CD4-positive, CD25-positive, alpha-beta regulatory T cell (primary cell): ENCODE measurements at places on chromosomes 2 and 18. TPM values are rescaled to one million over a fixed set of nuclear protein-coding genes. Genes with fewer than 3 reads are reported as not detected.

- no peak for DNase-seq
Measured at GRCh38 chr2:237309011-237309410, 105.0 kb downstream of the COL6A3 start.

GRCh38 chr18:62607302-62607701, 84.5 kb downstream of the ZCCHC2 start:
- no peak for DNase-seq

DNA sequence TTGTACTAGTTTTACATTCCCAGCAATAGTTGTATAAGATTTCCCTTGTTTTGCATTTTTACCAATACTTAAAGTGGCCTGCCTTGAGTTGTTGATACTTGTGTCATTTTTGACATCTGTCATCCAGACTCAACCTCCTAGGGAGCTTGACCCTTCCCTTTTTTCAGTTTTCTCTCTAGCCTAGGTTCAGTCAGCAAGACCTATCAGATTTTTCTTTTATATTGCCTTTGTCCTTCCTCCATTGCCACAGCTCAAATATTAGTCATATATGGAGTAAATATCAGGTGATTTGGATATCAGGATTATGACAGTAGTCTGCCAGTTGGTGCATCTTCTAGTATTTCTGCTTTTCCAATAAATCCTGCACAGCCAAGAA, 13.4 kb downstream of the CENPO start:
- DNase-seq, result no peak

The SLC8A1 gene
- 0.43 TPM for polyA plus RNA-seq

DNA sequence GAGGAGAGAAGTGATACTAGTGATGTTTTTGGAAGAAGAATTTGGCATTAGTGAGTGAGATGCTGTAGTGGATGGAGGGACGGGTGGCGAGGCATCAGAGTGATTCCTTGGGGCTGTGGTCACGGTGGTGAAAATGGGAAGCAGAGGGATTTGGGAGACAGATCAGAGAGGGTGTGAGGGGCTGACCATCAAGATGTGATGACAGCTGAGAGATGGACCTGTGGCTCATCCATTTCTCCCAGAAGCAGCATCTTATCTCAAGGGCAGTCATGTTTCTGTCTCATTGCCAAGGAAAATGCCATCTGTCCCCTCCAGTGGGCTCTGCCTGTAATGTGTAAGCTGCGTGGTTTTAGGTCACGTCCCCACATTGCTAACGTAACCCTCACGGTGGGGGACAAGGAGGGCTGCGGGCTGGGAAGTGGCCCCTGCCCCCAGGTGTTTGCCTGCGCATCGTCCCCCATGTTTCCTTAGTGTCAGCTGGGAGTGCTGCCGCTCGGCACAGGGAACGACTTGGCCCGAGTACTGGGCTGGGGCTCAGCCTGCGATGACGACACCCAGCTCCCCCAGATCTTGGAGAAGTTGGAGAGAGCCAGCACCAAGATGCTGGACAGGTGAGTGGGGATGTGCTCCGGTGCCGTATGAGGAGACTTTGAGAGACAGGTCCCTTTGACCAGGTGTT, 91.0 kb downstream of the DGKD start:
- no peak for DNase-seq

DNA sequence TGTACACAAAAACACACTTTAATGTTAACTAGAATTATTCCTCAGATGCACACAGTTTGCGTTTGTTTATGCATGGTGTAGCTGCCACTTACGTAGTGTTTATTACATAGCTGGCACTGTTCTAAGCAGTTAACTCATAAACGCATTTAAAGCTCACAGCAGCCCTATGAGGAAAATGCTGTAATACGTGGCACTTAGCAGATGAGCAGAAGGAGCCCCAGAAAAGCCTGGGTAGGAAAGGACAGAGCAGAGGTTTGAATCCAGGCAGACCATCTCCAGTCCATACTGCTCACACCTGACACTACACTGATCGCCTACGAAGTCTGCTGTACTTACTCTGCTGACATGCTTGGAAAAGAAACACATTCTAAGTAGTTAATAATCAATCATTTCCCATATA, 66.6 kb downstream of the BCL2 start:
- DNase-seq, result no peak

GRCh38 chr18:13681701-13682100, 44.7 kb downstream of the FAM210A start:
- no peak for DNase-seq

- DNase-seq, result no peak
Measured at GRCh38 chr2:65788556-65788955, 356.2 kb upstream of the SPRED2 start.

DNA sequence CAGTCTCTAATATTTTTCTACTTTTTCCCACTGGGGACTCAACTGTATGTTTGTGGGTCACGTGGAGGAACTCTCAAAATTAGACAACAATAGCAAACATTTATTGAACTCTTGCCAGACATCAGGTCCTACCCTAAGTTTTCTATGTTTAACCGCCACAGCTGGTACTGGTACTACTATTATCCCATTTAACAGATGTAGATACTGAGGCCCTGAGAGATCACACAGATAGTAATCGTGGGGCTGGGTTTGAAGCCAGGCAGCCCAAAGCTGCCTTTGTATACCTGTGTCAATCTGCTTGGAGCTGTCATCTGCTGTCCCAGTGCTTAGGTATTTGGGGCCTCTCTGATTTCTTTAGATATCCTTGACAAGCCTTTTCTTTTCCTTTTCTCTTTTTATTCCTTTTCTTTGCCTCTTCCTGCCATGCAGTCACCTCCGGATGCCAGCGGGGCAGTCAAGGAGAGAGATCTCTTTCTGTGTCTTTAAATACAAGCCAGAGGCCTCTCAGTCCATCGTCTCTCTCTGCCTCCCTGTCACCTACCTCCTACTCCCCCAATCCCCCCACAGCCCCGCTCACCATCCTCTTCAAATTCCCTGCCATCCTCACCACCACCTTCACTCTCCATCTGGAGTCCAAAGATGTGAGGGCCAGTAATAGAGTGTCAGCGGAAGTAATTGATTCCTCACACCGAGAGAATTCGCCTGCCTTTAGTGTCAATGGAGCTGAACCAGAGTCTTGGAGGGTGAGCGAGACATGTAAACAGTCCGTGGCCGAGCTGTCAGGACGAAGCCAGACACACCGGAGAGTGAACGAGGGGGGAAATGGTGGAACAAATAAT, 23.4 kb downstream of the NRP2 start:
- no peak for DNase-seq

GRCh38 chr2:43538034-43538670, 57.7 kb downstream of the THADA start:
- no peak for DNase-seq

The CROCC2 gene
- polyA plus RNA-seq, result not detected

The YPEL5 gene
- 176 TPM for polyA plus RNA-seq

The PLEKHH2 gene
- polyA plus RNA-seq, result not detected

DNA sequence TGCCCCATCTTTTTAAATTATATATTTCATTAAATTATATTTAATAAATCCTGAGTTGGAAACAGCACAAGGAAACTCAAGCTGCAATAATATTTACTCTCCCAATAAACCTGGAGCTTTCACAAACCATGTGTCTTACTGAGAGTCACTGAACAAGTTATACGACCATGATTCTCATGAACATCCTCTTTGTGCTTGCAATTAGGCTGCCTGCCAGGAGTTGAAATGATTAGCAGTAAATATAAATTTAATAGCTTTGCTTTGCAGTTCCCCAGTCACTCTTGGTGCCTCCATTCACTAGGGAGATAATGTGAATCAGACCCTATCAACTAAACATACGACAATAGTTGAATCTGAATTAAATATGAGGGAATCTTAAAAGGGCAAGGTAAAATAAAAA, 905.1 kb downstream of the NRXN1 start:
- DNase-seq, result no peak

- DNase-seq, result no peak
Measured at GRCh38 chr18:36559149-36559857, 261.8 kb downstream of the FHOD3 start.

DNA sequence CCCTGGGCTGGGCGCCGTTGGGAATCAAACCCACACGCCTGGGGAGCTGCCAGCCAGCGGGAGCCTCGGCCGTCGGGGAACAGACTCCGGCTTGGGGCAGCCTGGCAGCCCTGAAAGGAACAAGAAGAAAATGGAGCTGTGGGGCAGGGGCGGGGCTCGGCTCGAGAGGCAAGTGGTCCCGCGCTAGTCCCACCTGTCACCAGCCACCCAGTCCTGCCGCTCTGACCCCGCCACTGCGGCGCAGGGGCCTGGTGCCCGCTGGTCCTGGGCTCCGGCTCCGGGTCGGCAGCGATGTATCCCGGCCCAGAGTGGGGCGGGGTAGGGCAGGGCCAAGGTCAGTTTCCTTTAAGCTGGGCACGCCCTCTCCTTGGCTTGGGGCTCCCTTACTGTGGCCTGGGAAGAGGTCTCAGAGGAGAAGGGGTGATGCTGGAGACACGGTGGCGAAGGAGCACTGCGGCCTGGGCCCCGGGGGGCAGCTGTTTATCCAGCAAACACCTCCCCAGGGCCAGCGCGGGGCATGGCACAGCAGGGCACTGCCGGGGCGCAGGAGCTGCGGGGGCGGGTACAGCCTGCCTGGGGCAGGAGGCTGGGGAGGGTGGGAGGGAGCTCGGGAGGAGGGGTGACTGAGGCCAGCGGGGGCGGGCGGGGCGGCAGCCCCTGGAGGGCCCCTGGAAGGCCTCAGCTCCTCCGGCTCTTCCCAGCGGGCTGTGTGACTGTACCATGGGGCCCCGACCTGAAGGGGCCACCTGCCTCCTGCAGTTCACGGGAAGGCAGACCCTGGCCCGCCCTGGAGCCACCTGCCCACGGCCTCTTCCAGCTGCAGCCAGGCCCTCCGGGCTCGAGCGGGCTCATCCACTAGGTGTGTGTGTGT, 15.6 kb downstream of the ODC1 start:
- DNase-seq, result no peak

The LINC00305 gene
- not detected for polyA plus RNA-seq
